ENCODE measurements at places on chromosomes 2 and 18. TPM values are rescaled to one million over a fixed set of nuclear protein-coding genes. Genes with fewer than 3 reads are reported as not detected.

SERPINB7 gene
- not detected for total RNA-seq

CRYGD gene
- not detected for total RNA-seq

GRCh38 chr2:1588978-1589621 is 155.2 kb downstream of the PXDN start:
- peak; percentile 39 for DNase-seq

- no peak for DNase-seq
Observed at GRCh38 chr2:69535817-69536241, 98.6 kb upstream of the NFU1 start.

- DNase-seq = no peak
Observed at GRCh38 chr2:30823452-30823851, 16.2 kb upstream of the CAPN13 start.

DNA sequence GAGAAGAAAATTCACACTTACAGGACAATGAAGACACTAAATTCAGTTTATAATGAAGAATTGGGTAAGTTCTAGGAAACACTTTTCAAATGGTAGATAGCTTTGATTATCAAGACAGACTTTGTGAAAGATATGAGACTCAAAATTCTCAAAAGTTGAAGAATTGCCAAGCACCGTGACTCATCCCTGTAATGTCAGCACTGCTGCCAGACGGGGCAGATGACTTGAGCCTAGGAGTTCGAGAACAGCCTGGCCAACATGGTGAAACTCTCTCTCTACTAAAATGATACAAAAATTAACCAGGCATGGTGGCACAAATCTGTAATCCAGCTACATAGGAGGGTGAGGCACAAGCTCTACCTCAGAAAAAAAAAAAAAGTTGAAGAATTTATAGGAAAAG is 1820.1 kb upstream of the LRRTM1 start:
- DNase-seq = no peak

- DNase-seq = no peak
Observed at GRCh38 chr2:133378928-133379549, 189.2 kb downstream of the NCKAP5 start.

- DNase-seq = no peak
Observed at GRCh38 chr2:62118160-62118559, 77.8 kb upstream of the B3GNT2 start.

- no peak for DNase-seq
Observed at GRCh38 chr2:201996679-201997314, 36.9 kb upstream of the FZD7 start.

DNA sequence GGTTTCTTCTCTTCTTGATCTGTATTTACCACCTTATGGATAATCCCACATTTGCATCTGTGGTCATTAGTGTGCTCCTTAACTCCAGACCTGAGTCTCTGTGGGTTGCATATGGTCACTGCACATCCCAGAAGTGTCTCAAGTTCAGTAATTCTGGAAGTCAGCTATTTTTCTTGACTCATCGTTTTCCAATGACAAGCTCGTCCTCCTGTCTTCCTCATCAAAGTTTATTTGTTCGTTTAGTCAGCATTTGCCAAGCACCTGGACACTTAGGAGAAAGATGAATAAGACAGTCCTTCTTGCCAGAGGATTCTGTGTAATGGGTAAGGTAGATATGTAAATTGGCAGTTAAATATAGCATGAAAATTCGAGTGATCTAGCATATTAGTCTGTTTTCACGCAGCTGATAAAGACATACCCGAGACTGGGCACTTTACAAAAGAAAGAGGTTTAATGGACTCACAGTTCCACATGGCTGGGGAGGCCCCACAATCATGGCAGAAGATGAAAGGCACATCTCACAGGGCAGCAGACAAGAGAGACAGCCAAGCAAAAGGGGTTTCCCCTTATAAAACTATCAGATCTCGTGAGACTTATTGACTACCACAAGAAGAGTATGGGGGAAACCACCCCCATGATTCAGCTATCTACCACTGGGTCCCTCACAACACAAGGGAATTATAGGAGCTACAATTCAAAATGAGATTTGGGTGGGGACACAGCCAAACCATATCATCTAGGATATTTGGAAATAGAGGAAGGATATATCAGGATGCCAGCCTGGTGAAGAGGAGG is 19.4 kb downstream of the FASTKD2 start:
- DNase-seq = no peak
